ENCODE measurements at places on chromosomes 3 and 15.

- no peak for DNase-seq
These were observed 38.8 kb downstream of the PARP14 start for GRCh38 chr3:122719273-122719921.

GRCh38 chr15:67212684-67213367, 41.6 kb downstream of the AAGAB start:
- no peak for DNase-seq

GRCh38 chr3:57109437-57110199, 49.2 kb downstream of the SPATA12 start:
- no peak for DNase-seq

DNA sequence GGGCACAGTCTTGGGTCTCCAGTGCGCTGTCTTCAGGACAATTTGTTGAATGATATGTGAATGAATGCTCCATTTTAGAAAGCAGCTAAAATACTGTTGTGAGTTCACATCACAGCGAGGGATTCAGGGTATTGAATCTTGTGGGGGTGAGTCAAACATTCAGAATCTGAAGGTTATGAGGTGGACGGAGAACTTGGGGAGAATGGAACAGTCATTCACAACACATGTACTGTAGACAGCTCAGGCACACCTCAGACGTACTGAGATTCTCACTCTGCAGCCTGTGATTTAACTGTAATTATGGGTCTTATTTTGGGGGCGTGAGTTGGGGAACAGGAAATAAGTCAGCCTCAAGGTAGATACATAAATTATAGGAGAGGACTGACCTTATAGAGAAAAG, 13.9 kb downstream of the CRYBG3 start:
- DNase-seq, result no peak

DNA sequence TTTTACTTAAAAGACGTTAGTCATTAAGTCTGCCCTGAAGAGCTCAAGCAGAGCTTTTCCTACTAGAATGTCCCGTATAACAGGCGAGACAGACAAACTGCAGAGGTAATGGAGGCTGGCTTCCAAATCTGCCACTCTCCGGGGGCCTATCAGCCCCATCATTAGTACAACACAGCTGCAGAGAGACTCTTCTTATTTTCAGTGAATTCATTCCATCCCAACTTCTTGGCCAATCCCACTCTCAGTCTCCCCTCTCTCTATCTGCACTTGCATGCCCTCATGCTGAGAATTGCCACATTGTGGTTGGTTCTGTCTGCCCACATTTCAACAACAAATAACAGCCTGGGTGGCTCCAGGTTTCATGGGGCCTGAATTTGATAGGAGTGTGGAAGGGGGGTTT, 412.7 kb downstream of the ERC2 start:
- no peak for DNase-seq

DNA sequence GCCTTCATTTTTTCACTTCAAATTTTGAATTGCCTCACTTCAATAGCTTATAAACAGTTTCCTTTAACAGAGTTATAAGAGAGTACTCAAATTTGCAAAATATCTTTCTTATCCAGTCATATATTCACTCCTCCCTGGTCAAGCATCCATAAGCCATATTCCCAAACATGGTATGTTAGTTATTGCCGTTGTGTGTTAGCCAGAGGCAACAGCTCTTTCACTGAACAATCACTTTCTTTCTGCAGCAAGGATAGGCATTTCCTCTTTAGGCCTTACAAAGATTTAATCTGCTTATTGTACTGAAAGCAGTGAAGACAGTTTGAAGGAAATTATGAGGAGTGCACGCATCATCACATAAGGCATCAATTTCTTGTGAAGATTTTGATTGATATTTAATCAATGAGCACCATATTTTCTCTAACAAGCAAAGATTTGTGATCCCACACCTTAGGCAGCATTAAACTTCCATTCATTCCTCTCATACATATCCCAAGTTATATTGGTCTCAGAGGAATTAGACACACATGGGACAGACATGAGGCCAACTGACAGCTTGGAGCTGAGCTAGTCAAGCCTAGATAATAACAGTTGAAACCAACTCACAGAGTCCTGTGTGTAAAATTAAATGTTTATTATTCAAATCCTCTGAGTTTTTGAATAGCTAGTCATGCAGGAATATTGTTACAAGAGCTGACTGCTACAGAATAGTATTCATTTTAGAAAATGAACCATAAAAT, 80.0 kb upstream of the EPHA6 start:
- DNase-seq, result no peak

- no peak for DNase-seq
These were observed 2.6 kb upstream of the HCLS1 start for GRCh38 chr3:121663171-121663847.

DNA sequence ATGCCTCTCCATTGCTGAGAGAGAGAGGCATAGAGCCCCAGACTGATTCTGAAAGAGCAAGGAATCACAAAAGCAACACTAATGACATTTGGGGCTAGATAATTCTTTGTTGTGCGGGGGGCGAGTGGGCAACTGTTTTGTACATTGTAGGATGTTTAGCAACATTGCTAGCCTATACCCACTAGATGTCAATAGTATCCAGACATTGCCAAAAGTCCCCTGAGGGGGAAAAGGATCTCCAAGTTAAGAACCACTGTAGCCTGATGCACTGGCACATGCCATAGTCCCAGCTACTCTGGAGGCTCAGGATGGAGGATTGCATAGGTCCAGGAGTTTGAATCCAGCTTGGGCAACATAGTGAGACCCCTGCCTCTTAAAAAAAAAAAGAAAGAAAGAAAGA, 22.8 kb upstream of the GOLM2 start:
- no peak for DNase-seq

Data from epithelial cell of proximal tubule (primary cell).